ENCODE measurements at places on chromosomes 5 and 9.
A peak's percentile ranks its signal among the peaks of the same experiment; 100 is the strongest.

- no peak for DNase-seq
Observed at GRCh38 chr9:14077672-14078071, 236.3 kb downstream of the NFIB start.

- no peak for DNase-seq
Observed at GRCh38 chr5:117947836-117948235, 1040.5 kb downstream of the DTWD2 start.

DNA sequence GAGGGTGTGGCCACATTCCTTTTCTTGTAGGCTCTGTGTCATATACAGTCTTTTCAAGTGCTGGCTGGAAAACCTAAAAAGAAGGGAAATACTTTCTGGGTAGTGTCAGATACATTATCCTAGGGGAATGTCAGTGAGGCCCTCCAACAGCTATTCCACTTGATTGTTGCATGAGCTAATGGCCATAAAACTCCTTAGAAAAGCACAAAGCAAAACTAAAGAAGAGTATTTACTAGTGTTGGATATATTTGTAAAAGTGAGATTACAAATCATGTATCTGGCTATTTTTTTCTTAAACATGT lies 829 bp downstream of the ANXA1 start:
- no peak for DNase-seq

DNA sequence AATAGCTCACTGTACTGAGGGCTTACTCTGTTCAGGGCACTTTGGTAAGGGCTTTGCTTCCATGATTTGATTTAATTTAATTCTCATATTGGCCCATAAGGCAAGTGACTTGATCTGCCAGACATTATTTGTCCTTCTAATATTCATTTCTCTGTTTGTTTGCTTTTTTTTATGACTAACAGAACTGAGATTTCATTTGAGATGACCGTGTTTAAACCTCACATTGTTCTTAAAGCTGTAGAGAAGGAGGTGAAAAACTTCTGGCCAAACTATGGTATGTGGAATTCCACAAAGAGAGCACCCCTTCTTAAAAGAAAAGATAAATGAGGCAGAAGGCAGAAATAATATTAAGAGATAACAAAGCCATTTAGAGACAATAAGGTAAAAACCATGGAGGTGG lies 775.6 kb upstream of the ACO1 start:
- no peak for DNase-seq

DNA sequence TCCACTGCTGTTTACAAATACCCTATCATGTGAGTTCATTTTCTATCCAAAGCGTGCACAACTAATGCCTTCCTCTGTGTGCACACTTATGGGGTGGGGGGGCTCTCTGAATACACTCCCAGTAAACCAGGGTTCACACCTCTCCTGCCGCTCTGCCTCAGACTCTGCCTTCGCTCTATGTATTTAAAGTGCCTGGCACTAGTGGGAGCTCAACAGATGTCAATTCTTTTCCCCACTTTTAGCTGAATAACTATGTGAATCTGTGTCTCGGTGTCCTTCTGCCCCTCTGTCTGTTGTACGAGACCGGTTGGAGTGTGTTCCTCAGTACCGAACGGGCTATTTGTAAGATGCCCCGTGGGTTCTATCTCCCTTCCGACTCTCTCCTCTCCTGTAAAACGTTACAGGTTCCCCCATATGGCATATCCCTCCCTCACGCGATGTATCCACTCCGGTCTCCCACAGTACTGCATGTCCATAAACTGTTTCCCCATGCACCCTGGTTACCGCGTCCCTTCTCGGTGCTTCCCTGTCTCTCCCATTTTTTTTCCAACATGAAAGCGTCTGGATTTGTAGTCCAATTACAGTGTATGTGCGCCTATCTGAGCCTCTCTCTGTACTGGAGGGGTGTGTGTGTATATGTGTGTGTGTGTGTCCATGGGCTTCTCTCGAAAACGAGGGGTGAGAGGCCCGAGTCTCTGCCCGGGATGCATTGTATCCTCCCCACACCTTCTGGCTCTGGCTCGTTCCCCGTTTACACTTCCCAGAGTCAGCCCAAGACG lies 1.6 kb downstream of the ELL2 start:
- no peak for DNase-seq

GRCh38 chr9:109683521-109683920 lies 96.5 kb upstream of the PALM2AKAP2 start:
- no peak for DNase-seq

DNA sequence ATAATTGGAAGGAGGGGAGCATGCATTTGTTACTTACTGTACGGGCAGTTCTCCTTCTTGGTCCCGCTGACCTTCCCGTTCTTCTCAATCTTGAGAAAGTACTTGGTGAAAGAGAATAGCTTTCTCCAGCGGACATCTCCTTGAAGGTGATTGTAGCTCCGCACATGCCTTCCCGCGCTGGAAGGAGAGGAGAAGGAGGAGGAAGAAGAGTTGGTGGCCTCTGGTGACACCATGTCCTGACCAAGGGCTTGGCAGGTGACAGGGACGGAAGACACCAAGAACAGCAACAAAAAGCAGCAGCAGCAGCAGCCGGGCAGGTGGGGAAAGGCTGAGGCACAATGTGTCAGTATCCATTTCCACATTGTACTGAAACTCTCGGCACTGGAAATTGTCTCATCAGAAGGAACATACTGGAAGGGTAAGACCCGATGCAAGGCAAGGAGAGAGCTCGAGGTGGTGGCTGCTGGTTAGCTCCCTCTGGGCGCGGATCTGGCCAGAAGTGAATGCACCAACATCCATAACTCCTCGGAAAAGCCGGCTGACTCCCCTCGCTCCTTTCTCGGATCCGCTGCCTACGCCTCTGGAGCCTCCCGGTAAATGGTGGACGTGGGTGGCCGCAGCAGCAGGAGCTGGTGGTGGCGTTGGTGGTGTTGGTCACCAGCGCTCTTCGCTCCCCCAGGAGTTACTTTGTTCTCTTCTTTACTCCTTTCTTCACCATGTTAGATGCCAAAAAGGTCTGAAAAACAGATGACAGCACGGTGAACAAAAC lies 715 bp downstream of the FGF10 start:
- DNase-seq, result no peak

DNA sequence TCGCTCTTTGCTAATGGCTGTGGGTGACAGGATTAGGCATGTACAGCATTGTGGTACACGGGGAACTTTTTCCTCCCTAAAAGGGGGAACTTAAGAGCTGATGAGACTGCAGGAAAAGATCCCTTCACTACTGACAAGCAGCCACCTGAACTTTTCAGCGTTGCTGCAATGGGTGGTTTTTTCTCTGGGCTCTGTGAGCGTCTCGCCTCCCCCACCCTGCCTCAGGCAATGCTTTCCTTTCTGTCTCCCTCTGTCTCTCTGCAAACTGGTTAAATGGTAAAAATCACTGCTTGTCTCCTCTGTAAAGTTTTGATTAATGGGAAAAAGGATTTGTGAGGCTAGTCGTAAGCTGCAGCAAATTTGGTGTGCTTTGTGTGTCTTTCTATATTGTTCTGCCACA lies 20.3 kb downstream of the HSD17B3 start:
- DNase-seq, result no peak

- DNase-seq, result no peak
Observed at GRCh38 chr9:12069366-12069765, 623.8 kb upstream of the TYRP1 start.

- DNase-seq, result no peak
Observed at GRCh38 chr5:95900383-95900958, 61.2 kb downstream of the ELL2 start.

- DNase-seq, result no peak
Observed at GRCh38 chr9:27933210-27934025, 360.1 kb upstream of the C9orf72 start.

DNA sequence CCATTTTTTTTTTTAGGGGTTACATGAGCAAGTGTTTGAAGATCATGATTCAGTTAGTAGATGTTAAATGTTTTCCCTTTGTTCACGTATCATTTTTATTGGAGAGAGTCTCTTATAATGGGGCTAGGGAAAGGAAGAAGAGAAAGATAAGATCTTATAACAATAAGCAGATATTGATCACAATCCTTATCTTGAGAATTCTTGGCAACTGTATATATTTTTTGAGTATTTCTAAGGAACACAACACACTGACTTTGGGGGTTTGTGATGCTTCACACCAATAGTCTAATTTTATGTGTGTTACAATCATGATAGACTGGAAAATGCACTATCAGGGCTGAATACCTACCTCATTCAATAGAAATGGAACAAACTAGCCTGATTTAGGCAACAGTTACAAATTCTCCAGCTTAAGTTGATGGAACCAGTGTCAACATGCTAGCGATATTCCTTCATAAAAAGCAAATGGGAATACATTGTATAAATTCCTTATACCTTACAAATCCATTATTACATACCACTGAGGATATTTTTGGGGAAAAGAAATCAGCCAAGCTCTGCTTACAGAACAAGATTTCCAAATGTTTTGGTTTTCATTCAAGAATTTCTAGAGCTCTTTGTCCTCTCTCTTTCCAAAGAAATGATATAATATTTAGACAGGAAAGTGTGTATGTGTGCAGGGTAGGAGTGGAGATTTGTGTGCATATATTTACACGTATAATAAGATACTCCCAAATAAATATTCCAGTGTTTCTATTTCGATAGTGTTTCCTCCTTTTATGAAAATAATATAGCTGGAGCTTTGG lies 41.5 kb downstream of the SVEP1 start:
- no peak for DNase-seq

- DNase-seq, result no peak
Observed at GRCh38 chr9:130138171-130138653, 34.0 kb upstream of the NCS1 start.

- DNase-seq, result no peak
Observed at GRCh38 chr5:170046241-170046640, 59.5 kb upstream of the FOXI1 start.

DNA sequence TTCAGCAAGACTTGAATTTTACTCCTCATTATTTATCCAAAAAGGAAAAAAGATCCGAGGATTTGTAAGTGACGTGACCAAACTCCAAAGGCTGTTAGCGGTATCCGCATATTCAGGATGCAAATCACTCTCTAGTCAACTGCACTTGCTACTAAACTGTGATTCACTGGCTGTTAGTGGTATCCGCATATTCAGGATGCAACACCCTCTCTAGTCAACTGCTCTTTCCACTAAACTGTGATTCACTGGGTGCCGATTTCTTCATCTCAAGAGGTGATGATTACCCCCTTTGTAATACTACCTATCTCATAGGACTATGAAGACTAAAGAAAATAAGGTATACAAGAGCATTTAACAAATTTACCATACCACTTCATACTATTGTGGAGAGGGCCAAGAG lies 5.7 kb downstream of the MAPKAP1 start:
- DNase-seq, result no peak

GRCh38 chr9:97900738-97901565 lies 21.3 kb downstream of the TRMO start:
- DNase-seq, result no peak

DNA sequence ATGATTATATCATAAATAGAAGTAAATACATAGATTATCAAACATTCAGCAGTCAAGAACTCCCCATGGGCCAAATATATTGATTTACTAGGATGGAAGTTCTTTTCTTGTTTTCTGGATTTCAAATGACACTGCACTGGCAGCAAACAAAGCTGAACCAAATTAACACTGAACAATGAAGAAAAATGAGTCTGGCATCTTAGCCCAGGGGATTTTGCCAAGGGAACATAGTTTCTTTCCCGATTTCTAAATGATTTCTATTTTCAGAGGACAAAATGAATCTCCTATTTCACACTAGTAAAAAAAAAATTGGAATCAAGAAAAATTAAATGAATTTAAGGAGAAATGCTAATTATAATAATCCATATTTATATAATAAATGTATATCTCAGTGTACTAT lies 116.9 kb upstream of the FAM174A start:
- DNase-seq, result no peak

DNA sequence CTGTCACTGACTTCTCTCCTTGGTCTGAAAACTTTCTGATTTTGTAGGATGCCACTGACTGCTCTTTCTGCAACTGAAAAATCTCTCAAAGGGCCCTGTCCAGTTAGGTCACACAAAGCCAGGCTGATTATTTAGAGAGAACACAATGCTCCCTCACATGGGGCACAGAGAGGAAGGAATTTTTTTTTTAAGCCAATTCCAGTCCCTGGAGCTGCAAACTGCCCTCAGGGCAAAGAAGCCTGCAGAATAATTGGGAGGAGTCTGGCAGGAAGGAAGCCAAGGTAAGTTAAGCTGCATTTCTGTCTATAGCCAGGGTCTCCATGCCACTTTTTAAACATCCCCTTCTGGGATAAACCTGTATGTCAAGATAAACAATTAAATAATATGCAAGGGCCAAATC lies 305.5 kb downstream of the ZSWIM6 start:
- no peak for DNase-seq

- no peak for DNase-seq
Observed at GRCh38 chr5:157817387-157817702, 41.6 kb downstream of the CLINT1 start.

DNA sequence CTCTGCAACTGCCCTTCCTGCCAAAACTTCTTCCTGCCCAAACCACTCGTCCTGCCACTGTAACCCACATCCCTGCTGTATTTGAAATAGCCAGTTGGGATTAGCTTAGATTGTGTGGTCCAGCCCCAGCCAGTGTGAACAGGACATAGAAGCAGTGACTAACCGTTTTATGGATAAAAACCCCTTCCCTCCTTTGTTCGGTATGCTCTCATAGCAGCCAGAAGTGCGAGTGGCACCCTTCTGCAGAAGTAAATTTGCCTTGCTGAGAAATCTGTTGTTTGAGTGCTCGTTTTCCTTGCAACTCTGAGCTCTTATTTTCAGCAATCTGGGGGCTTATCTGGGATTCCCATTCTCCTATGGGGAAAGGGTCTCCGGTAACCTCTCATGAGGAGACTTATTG lies 470.0 kb downstream of the PRDM9 start:
- DNase-seq, result no peak

DNA sequence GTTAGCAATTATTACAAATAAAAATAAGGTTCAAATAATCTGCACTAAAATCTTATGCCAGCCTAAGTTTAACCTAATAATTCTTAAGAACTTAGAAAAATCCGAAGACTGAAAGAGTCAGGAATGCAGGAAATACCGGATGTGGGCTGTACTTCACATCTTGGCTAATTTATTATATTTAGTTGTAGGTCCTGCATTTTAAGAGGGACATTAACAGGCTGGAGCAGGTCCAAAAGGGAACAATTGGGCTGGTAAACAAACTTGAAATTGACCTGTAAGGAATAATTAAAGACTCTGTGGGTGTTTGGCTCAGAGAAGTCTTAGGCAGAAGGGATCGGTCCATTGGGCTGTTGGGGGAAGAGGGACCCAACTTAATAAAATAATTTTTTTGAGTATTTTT lies 18.4 kb downstream of the GLRA1 start:
- no peak for DNase-seq

- no peak for DNase-seq
Observed at GRCh38 chr5:148937239-148937638, 110.8 kb downstream of the ADRB2 start.

DNA sequence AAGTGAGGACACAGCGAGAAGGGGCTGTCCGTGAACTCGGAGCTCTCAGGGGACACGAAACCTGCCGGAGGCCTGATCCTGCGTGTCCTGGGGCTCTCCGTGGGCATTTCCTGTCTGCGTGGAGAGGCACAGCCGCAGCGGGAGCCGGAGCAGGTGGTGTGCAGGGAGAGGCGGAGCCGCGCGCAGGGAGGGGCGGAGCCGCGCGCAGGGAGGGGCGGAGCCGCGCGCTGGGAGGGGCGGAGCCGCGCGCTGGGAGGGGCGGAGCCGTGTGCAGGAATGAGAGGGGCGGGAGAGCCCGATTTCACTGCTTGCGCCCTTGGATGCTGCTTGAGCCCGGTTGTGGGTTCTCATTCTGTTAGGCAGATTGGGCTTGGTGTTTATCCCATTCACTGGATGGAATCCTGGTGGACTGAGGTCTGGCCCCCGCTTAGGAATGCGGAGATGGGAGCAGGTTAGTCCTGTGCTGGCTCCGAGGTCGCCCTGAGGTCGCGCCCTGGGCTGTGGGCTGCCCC lies 26.7 kb downstream of the NDUFS6 start:
- peak; percentile 17 for DNase-seq

- no peak for DNase-seq
Observed at GRCh38 chr5:175635854-175636584, 21.9 kb upstream of the HRH2 start.

Data from stimulated activated CD4-positive, alpha-beta T cell treated with anti-CD3 and anti-CD28 coated beads, Interleukin-4, amount 100 ng/mL, for 1 hour (primary cell).